Lower lobe of right lung (tissue), 2 donors: ENCODE measurements at places on chromosomes 1 and 21. TPM values are rescaled to one million over a fixed set of nuclear protein-coding genes. Genes with fewer than 3 reads are reported as not detected.

DNA sequence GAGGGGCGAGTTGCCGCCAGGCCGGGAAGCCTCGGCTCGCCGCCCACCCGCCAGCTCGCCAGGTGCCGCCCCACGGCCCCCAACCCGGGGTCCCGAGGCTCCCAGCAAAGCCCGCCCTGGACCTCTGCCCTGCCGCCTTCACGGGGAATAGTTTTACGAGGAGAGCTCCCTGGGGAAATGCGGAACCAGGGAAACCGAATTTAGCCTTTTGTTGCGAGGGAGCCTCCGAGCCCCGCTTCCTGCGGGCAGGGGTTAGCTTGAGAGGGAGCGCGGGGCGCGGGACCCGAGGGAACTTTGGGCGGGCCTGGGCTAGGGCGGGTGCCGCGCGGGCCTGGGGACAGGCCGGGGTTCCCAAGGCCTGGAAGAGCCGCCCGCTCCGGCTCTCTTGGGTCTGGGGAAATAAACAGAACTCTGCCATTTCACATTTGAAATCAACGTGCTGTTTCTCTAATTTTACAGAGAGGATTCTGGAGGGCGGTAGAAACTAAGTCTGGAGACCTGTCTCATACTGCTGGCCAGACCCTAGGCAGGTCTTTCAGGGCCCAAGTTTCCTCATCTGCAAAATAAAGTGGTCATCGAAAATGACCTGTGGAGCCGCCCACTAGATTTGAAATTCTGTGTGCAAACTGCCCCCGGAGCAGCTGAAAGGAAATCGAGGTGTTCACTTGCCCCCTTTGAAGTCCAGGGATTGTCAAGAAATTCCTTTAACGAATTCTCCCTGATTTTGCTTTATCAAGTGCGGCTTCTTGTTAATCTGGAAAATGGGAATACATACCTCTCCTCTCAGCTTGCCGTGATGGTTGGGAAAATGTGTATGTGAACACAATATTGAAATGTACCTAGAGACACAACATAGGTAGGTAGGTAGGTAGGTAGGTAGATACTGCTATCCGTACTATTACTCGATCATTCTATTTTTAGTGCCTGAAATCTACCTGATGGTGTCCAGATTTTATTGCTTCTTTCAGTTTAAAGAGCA is 749 bp upstream of the GLUL start:
- peaks cover 16% of the 10 kb centered on the region for H3K36me3 ChIP-seq
- peak overlapping the region; percentile 99 for H3K27ac ChIP-seq
- peak; percentile 78 for DNase-seq
- peaks cover 43% of the 10 kb centered on the region for H3K4me1 ChIP-seq
- H3K27me3 ChIP-seq, result no peaks in the 10 kb centered on the region
- peak overlapping the region; percentile 95 for H3K4me3 ChIP-seq

The KDF1 gene
- 8.1 TPM for total RNA-seq

GRCh38 chr1:207463571-207463970 is 9.4 kb downstream of the CR2 start:
- H3K27ac ChIP-seq, result no peak overlapping the region
- no peaks in the 10 kb centered on the region for H3K36me3 ChIP-seq
- H3K4me3 ChIP-seq, result no peak overlapping the region

- H3K4me1 ChIP-seq, result peaks cover 10% of the 10 kb centered on the region
- H3K4me3 ChIP-seq, result no peak overlapping the region
- peaks cover 58% of the 10 kb centered on the region for H3K36me3 ChIP-seq
- no peaks in the 10 kb centered on the region for H3K27me3 ChIP-seq
- H3K27ac ChIP-seq, result no peak overlapping the region
- DNase-seq, result no peak
Measured at GRCh38 chr1:113895098-113895497, 7.7 kb upstream of the BCL2L15 start.

DNA sequence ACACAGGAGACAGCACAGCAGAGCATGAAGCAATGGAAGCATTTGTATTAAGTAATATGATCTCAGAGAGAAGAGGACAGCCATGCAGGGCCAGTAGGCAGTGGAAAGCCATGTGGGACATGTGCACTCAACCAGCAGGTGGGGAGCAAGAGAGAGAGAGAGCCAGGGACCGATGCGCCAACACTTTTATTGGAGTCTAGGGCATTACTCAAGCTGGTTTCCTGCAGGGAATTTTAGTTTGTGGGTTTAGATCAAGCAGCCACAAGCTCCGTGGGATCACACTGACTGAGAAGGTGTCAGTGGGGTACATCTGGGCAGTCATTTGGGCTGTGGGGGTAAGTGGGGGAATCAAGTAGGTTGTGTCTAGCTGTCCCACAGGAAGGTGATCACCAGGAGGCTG is 137.1 kb downstream of the PCBP3 start:
- peaks cover 4% of the 10 kb centered on the region for H3K27me3 ChIP-seq
- no peak for DNase-seq
- H3K27ac ChIP-seq, result no peak overlapping the region
- H3K4me1 ChIP-seq, result no peaks in the 10 kb centered on the region
- H3K36me3 ChIP-seq, result no peaks in the 10 kb centered on the region

The NGF gene
- 0.97 TPM for total RNA-seq

DNA sequence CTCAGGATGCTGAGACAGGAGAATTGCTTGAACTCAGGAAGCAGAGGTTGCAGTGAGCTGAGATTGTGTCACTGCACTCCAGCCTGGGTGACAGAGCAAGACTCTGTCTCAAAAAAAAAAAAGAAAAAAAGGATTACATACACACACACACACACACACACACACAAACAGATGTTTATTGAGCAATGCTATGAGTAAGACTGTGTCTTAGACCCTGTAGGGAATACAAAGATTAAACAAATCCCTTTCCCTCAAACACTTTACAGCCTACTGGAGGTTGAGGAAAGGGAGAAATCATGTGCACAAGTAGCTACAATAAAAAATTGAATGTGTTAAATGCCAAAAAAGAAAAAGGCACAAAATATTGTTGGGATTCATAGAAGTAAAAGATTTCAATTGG is 58.1 kb downstream of the RPAP2 start:
- no peak overlapping the region for H3K27ac ChIP-seq
- peaks cover 29% of the 10 kb centered on the region for H3K36me3 ChIP-seq
- no peak for DNase-seq
- no peak overlapping the region for H3K4me3 ChIP-seq
- H3K4me1 ChIP-seq, result no peaks in the 10 kb centered on the region

- no peaks in the 10 kb centered on the region for H3K36me3 ChIP-seq
- no peak overlapping the region for H3K27ac ChIP-seq
- no peaks in the 10 kb centered on the region for H3K4me1 ChIP-seq
Measured at GRCh38 chr1:226344441-226345259, 35.7 kb upstream of the LIN9 start.

The SYNJ1 gene
- 23.1 TPM for total RNA-seq

The CLK2 gene
- total RNA-seq, result 51.1 TPM

DNA sequence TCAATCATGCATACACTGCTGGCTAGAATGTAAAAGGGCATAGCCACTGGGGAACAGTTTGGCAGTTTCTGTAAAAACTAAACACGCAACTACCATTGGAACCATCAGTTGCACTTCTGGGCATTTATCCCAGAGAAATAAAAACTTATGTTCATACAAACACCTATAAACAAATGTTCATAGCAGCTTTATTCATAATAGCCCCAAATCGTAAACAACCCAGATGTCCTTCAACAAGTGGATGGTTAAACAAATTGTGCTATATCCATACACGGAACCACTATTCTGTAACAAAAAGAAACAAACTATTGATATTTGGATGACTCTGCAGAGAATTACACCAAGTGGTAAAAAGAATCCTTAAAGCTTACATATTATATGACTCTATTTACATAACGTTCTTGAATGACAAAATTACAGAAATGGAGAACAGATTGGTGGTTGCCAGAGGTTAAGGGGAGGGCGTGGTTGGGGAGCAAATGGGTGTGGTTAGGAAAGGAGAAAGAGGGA is 22.8 kb downstream of the LACTBL1 start:
- no peak overlapping the region for H3K4me3 ChIP-seq
- H3K27ac ChIP-seq, result no peak overlapping the region
- H3K27me3 ChIP-seq, result peaks cover 42% of the 10 kb centered on the region
- no peaks in the 10 kb centered on the region for H3K4me1 ChIP-seq
- H3K36me3 ChIP-seq, result no peaks in the 10 kb centered on the region

DNA sequence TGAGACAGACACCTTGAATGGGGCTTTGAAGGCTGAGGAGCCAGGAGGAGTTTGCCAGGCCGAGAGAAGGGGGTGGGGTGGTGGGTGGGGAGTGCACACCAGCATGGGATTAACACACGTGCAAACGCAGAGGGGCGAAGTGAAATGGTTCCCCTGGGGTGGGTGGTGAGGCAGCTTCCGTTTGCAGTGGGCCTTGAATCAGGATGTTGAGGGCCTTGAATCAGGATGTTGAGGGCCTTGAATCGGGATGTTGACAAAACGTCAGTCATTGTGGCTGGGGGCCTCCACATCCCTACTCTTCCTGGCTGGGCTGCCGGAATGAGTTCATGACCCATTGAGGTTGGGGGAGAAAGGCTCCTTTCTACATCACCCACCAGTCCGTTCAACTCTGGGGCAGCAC is 16.6 kb downstream of the LDLRAP1 start:
- DNase-seq, result no peak
- H3K4me1 ChIP-seq, result peaks cover 66% of the 10 kb centered on the region
- no peak overlapping the region for H3K4me3 ChIP-seq
- peaks cover 46% of the 10 kb centered on the region for H3K36me3 ChIP-seq
- H3K27ac ChIP-seq, result peak overlapping the region; percentile 43

GRCh38 chr1:235074523-235075047 is 54.1 kb downstream of the TOMM20 start:
- H3K27me3 ChIP-seq, result no peaks in the 10 kb centered on the region
- H3K4me1 ChIP-seq, result peaks cover 84% of the 10 kb centered on the region
- peak overlapping the region; percentile 84 for H3K27ac ChIP-seq
- H3K36me3 ChIP-seq, result no peaks in the 10 kb centered on the region

GRCh38 chr1:12177999-12178441 is 11.2 kb downstream of the TNFRSF1B start:
- peak overlapping the region; percentile 74 for H3K27ac ChIP-seq
- H3K4me3 ChIP-seq, result peak overlapping the region; percentile 6
- peak; percentile 84 for DNase-seq
- no peaks in the 10 kb centered on the region for H3K27me3 ChIP-seq

DNA sequence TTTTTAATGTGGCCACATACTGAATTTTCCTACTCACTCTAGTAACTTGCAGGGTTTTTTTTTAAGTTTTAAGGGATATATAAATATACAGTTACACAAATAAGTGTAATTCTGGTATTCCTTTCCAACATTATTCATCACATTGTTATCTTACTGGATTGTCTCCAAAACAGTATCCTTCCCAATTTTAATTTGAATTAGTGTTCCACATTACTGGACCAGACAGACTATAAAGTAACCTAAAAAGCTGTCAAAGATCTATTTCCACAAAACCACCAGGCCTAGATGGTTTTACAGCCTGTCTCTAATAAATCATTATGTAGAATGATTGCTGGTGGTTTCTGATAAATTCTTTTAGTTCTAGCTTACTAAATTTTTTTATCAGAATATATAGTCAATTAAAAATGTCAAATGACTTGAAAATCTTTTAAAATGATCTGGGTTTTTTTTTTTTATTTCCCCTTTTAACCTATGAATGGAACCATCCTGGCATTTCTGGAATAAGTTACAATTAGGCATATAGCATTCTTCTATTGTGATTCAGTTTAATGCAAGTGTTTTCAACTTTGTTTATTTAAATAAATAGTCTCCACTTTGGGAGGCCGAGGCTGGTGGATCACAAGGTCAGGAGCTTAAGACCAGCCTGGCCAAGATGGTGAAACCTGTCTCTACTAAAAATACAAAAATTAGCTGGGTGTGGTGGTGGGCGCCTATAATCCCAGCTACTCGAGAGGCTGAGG is 59.3 kb downstream of the PACC1 start:
- no peaks in the 10 kb centered on the region for H3K4me1 ChIP-seq
- peaks cover 88% of the 10 kb centered on the region for H3K36me3 ChIP-seq
- H3K27me3 ChIP-seq, result no peaks in the 10 kb centered on the region
- H3K27ac ChIP-seq, result no peak overlapping the region

The GIPC2 gene
- 2.9 TPM for total RNA-seq

- no peaks in the 10 kb centered on the region for H3K36me3 ChIP-seq
- H3K27me3 ChIP-seq, result no peaks in the 10 kb centered on the region
- H3K4me1 ChIP-seq, result no peaks in the 10 kb centered on the region
- H3K4me3 ChIP-seq, result no peak overlapping the region
Measured at GRCh38 chr1:225572422-225572821, 80.5 kb downstream of the ENAH start.

- no peaks in the 10 kb centered on the region for H3K4me1 ChIP-seq
- no peaks in the 10 kb centered on the region for H3K27me3 ChIP-seq
- no peak for DNase-seq
- no peak overlapping the region for H3K27ac ChIP-seq
- H3K36me3 ChIP-seq, result peaks cover 57% of the 10 kb centered on the region
Measured at GRCh38 chr21:32653326-32653901, 41.2 kb upstream of the CFAP298 start.

DNA sequence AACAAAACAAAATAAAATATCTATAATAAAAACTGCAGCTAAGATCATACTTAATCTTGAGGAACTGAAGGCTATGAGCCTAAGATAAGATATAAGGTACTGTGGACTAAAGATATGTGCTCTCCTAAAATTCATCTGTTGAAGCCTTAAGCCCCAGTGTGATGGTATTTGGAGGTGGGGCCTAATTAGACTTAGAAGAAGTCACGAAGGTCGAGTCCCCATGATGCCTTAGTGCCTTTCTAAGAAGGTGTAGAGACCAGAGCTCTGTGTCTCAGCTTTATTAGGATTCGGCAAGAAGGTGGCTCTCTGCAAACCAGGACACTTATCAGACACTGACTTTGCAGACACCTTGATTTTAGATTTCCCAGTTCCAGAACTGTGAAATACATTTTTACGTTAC is 622.0 kb upstream of the BRINP3 start:
- H3K27ac ChIP-seq, result no peak overlapping the region
- no peak overlapping the region for H3K4me3 ChIP-seq
- H3K4me1 ChIP-seq, result no peaks in the 10 kb centered on the region
- no peak for DNase-seq
- H3K36me3 ChIP-seq, result no peaks in the 10 kb centered on the region
- H3K27me3 ChIP-seq, result no peaks in the 10 kb centered on the region

The SLFNL1 gene
- 4.8 TPM for total RNA-seq

DNA sequence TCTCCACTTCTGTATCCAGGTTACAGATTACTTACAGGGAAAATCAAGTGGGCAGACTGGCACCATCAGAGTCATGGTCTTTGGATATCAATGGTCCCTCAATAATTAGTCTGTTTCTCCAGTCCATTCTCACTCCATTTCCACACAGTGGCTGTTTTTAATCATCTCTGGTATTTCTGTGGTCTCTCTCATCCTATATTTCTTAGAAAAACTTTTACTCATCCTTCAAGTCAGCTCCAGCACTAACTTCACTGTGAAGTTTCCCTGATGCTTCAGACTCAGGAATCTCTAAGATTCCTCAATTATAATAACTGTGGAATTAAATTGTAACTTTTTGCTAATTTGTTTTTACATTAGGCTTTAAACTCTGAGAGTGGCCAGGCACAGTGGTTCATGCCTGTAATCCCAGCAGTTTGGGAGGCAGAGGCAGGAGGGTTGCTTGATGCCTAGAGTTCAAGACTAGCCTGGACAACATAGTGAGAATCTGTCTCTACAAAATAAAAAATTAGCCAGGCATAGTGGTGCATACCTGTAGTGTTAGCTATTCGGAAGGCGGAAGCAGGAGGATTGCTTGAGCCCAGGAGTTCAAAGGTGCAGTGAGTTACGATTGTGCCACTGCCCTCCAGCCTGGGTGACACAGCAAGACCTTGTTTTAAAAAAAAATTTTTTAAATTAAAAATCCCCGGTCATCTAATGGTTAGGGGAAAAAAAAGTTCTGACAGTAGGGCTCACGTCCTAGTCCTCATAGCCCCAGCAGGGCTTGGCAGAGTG is 10.6 kb downstream of the CD160 start:
- H3K4me1 ChIP-seq, result no peaks in the 10 kb centered on the region
- H3K27ac ChIP-seq, result no peak overlapping the region
- H3K4me3 ChIP-seq, result no peak overlapping the region
- H3K27me3 ChIP-seq, result no peaks in the 10 kb centered on the region
